Activated T-helper 9 cell treated with anti-CD3 and anti-CD28 coated beads, Interleukin-2, amount 50 U/mL, for 16 hours (primary cell): ENCODE measurements at places on chromosomes 5 and 9.

GRCh38 chr5:35087991-35088390 lies 40.2 kb upstream of the AGXT2 start:
- DNase-seq: no peak

- DNase-seq: no peak
Measured at GRCh38 chr5:146529984-146530383, 14.0 kb upstream of the GPR151 start.

DNA sequence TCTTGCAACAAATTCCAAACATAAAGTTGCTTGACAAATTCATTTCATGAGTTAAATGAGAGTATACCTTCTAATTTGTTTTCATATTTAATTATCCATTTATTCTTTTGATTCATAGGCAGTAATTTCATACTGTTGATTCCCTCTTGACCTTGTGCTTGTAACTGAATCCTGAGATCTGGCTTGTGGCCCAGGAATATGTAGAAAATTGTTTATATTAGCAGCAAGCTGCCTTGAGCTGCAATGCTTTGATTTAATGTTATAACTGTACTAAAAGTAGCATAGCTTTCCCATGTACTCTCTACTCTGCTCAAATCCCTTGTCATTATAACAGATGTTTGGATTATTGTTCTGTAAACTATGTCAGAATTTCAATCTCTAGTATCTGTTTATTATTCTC lies 780.7 kb downstream of the NR2F1-AS1 start:
- DNase-seq: no peak

GRCh38 chr9:4306066-4306776 lies 6.4 kb upstream of the GLIS3 start:
- no peak for DNase-seq

- DNase-seq: no peak
Measured at GRCh38 chr5:57302164-57302563, 128.3 kb downstream of the GPBP1 start.

- DNase-seq: no peak
Measured at GRCh38 chr9:30977965-30978364, 1406.5 kb upstream of the ACO1 start.

GRCh38 chr9:34179213-34180136 lies 632 bp downstream of the UBAP1 start:
- DNase-seq: no peak

GRCh38 chr5:41432481-41433253 lies 77.7 kb downstream of the PLCXD3 start:
- no peak for DNase-seq

GRCh38 chr9:126704157-126704891 lies 90.6 kb downstream of the LMX1B start:
- DNase-seq: no peak

DNA sequence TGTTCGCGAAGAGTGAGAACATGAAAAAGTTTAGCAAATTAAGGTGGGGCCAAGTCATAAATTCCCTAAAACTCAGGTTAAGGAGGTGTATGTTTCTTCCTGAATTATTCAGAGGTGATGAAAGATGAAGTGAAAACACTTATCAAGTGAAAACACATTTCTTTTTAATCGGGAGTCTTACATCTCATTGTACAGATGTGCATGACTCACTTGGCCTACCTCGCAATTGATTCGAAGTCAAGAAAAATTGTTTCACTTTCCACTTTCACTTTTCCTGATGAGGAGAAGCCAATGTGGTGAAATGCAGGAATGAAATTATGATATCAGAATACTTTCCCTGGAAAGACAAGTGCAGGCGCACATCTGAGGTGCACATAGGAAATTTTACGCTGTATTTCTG lies 78.7 kb downstream of the SLC25A46 start:
- DNase-seq: no peak

GRCh38 chr5:16866795-16867576 lies 69.1 kb downstream of the MYO10 start:
- no peak for DNase-seq
